ENCODE measurements at places on chromosomes 6 and 20. TPM values are rescaled to one million over a fixed set of nuclear protein-coding genes. Genes with fewer than 3 reads are reported as not detected.
A peak's percentile ranks its signal among the peaks of the same experiment; 100 is the strongest.

SEMG2 gene
- total RNA-seq = not detected

DNA sequence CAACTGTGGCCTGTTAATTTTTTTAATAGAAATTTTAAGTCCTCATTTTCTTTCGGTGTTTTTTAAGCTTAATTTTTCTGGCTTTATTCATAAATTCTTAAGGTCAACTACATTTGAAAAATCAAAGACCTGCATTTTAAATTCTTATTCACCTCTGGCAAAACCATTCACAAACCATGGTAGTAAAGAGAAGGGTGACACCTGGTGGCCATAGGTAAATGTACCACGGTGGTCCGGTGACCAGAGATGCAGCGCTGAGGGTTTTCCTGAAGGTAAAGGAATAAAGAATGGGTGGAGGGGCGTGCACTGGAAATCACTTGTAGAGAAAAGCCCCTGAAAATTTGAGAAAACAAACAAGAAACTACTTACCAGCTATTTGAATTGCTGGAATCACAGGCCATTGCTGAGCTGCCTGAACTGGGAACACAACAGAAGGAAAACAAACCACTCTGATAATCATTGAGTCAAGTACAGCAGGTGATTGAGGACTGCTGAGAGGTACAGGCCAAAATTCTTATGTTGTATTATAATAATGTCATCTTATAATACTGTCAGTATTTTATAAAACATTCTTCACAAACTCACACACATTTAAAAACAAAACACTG, 10.1 kb downstream of the HFE start:
- no peak for DNase-seq

LY6G6D gene
- not detected for total RNA-seq

- DNase-seq = peak; percentile 81
These were observed 121.2 kb upstream of the LAMP5 start for GRCh38 chr20:9392892-9393857.

DNA sequence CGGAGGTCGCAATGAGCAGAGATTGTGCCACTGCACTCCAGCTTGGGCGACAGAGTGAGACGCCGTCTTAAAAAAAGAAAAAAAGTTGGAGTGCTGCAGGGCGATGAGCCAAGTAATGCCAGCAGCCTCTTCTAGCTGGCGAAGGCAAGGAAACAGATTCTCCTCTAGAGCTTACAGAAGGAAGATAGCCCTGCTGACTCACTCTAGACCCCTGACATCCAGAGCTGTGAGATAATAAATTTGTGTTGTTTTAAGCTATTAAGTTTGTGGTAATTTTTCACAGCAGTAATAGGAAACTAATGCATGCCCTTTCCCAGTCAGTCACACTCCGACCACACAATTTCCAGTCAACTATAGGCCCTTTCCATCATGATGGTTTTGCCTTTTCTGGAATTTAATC, 16.4 kb downstream of the PRSS16 start:
- no peak for DNase-seq

PLCB4 gene
- 27.4 TPM for total RNA-seq

GRCh38 chr6:43054206-43054943, 724 bp upstream of the CUL7 start:
- DNase-seq = no peak

DNA sequence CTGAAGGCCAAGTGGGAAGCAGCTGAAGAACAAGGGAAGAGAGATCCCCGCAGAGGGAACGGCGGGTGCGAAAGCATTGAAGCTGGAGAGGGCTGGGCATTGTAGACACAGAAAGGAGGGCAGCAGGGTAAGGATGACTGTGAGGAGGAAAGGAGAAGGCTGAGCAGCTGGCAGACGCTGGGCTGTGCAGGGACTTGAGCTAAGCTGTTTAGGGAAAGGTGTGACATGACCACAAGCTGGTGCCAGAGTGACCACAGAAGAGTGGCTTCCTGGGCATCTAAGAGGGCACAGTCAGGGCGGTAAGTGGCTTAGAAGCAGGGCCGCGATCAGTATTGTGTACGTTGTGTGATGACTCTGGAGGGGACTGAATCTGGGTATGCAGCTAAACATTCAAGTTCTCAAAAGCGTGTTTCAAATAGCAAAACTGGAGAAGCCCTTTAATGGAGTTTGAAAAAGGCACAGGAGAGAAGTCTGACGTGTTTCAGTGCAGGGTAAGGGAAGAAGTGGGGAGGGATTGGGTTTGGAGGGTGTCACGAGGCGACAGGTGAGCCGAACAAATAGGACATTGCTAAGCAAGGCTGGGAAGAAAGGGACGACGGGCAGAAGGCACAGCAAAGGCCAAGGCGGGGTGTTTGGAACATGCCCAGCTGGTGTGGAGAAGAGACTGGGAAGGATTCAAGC, 46.1 kb upstream of the ARFGEF2 start:
- DNase-seq = no peak

- peak; percentile 74 for DNase-seq
These were observed 55.0 kb downstream of the TRIM38 start for GRCh38 chr6:26017632-26017966.

GRCh38 chr6:90298459-90299053, 1.9 kb upstream of the BACH2 start:
- no peak for DNase-seq

DNA sequence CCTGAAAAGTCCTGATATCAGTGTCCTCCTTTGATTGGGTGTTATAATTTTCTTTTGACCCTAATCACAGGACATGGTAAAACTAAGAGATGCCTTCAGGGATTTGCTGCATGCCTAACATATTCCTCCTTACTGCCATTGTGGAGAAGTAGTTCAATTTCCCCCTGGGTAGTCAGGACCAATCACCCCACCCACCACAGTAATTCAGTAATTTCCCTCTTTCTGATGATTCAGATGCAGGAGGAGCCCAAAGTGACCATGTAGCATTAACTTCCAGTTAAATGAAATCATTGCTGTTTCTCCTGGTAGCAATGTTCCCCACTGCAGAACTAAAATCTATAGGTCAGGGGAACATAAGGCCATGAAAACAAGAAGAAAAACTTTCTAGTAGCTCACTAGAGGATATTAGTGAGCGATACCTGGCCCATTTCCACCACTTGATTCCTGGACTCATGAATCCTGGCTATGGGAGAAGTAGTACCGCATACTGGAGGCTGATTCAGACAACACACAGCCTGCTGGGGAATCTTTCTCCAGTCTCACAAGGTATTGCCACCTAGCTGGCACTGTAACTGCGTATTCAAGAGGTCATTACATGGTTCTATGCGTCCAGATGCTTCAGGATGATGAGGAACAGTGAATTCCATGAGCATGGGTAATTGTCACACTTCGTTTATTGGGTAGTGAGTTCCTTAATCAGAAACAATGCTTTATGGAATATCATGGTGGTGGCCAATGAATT, 561.2 kb downstream of the HAO1 start:
- no peak for DNase-seq

- peak; percentile 73 for DNase-seq
These were observed 23.2 kb downstream of the TRERF1 start for GRCh38 chr6:42428326-42429041.

- DNase-seq = peak; percentile 76
These were observed 11.0 kb downstream of the UQCC2 start for GRCh38 chr6:33700391-33701050.

SOX18 gene
- total RNA-seq = 34.3 TPM

DNA sequence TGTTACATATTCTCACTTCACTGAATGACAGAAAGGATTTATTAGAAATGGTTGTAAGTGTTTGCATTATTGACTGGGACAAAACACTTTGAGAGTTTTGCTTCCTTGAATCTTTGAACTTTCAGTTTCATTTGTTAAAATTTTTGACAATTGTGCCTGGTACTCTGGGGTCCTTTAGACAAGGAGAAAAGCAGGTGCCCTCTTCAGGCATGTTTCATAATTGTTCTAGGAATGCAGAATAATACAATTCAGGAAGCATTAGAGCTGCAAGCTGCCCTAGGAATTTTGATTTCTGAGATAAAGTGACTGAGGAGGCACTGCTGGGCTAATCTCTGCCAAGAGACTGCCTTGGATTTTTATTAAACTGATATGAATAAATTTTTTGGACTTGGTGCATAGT, 49.7 kb downstream of the TOP1 start:
- DNase-seq = no peak

CRISP3 gene
- not detected for total RNA-seq

DUSP15 gene
- 2.5 TPM for total RNA-seq

DDO gene
- 31.1 TPM for total RNA-seq

EEF1A2 gene
- total RNA-seq = 1,229 TPM

- DNase-seq = no peak
These were observed 115.3 kb downstream of the AHI1 start for GRCh38 chr6:135382182-135382628.

GRCh38 chr6:102075539-102075938, 682.0 kb downstream of the GRIK2 start:
- DNase-seq = no peak

DNA sequence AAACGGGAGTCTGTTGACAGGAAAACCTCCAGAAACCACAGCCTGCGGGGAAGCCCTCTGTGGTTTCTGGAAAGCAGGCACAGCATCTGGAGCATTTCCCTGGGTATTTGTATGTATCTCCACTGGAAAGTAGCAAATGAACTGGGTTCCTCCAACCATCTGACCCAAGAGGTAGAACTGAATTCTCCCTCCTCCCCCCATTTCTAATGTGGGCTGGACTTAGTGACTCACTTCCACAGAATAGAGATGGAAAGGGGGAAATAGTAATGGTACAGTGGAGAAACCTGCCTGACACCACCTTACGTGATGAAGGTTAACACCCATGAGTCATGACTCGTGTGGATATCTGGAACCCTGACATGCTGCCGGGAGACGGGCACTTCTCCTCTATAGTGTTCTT, 51.9 kb upstream of the XRN2 start:
- no peak for DNase-seq

GRCh38 chr6:122116119-122116834, 283.2 kb upstream of the HSF2 start:
- DNase-seq = no peak

OTOR gene
- total RNA-seq = not detected

- DNase-seq = no peak
These were observed 251.7 kb downstream of the PHACTR1 start for GRCh38 chr6:12968290-12968689.

HLA-DRB1 gene
- 27.5 TPM for total RNA-seq

DNA sequence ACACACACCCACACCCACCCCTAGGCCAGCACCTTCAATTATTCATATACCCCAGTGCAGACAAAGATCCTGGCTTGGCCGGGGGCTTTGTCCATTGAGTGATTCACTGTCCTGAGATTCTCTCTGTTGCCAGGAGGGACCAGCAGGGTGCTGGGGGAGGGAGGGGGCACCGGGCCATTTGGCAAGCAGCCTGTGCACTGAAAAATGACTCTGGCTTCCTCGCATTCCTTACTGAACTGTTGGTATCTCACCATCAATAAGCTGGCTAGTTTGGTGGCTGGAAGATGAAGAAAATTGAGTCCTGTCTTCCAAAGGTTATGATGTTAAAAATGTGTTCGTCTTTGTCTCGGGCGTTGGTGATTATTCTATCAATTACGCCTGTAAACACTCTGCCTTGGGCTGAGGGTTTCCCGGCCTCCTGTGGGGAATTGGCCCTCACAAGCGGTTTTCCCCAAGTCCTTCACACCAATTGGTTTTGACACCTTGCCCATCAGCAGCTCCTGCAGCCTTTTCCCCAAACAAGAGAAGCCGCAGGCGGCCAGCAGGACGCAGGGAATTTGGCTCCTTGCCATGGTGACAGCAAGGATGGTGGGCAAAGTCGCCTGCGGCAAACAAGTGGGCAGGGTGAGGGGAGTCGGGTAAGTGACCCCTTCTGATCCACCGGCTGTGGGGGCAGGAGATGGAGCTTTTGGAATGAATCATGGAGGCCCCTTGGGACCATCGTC, 4.9 kb downstream of the VSTM2L start:
- DNase-seq = no peak

Data from Right ventricle myocardium superior (tissue), 1 donor.